Activated CD4-positive, alpha-beta memory T cell treated with anti-CD3 and anti-CD28 coated beads, Interleukin-2, amount 10 ng/mL, durations not matched to agents 7 days and 5 days (primary cell): ENCODE measurements at places on chromosomes 7 and 10.
A peak's percentile ranks its signal among the peaks of the same experiment; 100 is the strongest.

DNA sequence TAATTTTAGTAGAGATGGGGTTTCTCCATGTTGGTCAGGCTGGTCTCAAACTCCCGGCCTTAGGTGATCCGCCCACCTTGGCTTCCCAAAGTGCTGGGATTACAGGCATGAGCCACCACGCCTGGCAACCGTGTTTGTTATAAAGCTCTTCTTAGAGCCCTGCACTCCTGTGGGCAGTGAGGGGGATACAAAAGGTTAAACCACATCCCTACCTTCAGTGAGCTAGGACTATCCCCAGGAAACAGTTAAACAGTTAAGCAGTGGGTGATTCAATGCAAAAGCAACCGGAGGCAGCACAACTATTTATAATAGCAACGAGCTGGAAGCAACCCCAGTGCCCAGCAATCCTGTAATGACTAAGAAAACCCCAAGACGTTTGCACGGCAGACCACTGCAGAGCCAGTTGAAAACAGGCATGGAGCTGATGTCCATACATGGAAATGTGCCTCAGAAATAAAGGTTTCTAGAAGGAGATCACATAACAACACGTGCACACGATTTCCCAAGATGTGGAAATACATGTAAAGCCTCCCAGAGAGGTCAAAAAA is 107.2 kb upstream of the LYZL2 start:
- peak; percentile 72 for DNase-seq
- H3K4me3 ChIP-seq, result no peak overlapping the region
- H3K4me1 ChIP-seq, result peaks cover 37% of the 10 kb centered on the region
- H3K27ac ChIP-seq, result peak overlapping the region; percentile 82
- H3K36me3 ChIP-seq, result peaks cover 14% of the 10 kb centered on the region

GRCh38 chr7:104388222-104388621 is 59.8 kb downstream of the LHFPL3 start:
- DNase-seq, result no peak
- H3K27me3 ChIP-seq, result no peaks in the 10 kb centered on the region

DNA sequence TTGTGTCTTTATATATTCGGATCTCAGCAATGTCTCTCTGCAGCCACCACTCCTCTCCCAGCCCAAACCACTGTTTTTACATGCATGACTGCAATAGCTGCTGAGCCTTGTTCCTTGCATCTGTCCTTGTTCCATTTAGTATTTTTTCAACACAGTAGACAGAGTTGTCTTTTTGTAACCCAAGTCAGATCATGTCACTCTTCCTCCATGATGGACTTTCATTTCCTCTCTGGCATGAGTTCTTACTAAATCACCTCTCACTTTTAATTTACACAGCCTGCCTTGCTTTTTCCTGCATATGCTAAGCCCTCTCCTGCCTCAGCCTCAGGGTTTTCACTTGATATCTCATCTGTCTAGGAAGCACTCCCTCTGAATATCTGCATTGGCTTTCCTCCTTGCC is 353.2 kb downstream of the HGF start:
- H3K27ac ChIP-seq, result no peak overlapping the region
- no peaks in the 10 kb centered on the region for H3K4me1 ChIP-seq
- no peak overlapping the region for H3K4me3 ChIP-seq
- no peak for DNase-seq
- no peaks in the 10 kb centered on the region for H3K27me3 ChIP-seq
- no peaks in the 10 kb centered on the region for H3K36me3 ChIP-seq

- H3K27me3 ChIP-seq, result no peaks in the 10 kb centered on the region
- no peak overlapping the region for H3K4me3 ChIP-seq
- no peaks in the 10 kb centered on the region for H3K36me3 ChIP-seq
- no peaks in the 10 kb centered on the region for H3K4me1 ChIP-seq
These were observed 292.5 kb upstream of the FZD8 start for GRCh38 chr10:35934642-35934995.

- H3K27ac ChIP-seq, result no peak overlapping the region
- H3K27me3 ChIP-seq, result peaks cover 5% of the 10 kb centered on the region
- no peaks in the 10 kb centered on the region for H3K4me1 ChIP-seq
- no peak overlapping the region for H3K4me3 ChIP-seq
- no peaks in the 10 kb centered on the region for H3K36me3 ChIP-seq
These were observed 409.3 kb downstream of the PARD3 start for GRCh38 chr10:34405611-34406462.

- peaks cover 64% of the 10 kb centered on the region for H3K27me3 ChIP-seq
- DNase-seq, result no peak
- H3K4me3 ChIP-seq, result peak overlapping the region; percentile 48
These were observed 1.0 kb downstream of the EBF3 start for GRCh38 chr10:129962872-129963640.

GRCh38 chr7:94655126-94655847 is 646 bp downstream of the SGCE start:
- no peak for DNase-seq
- H3K36me3 ChIP-seq, result no peaks in the 10 kb centered on the region
- H3K27me3 ChIP-seq, result peaks cover 44% of the 10 kb centered on the region
- peak overlapping the region; percentile 84 for H3K4me3 ChIP-seq
- no peak overlapping the region for H3K27ac ChIP-seq
- H3K4me1 ChIP-seq, result peaks cover 23% of the 10 kb centered on the region

GRCh38 chr7:142371586-142372377 is 113.9 kb upstream of the PRSS58 start:
- peaks cover 2% of the 10 kb centered on the region for H3K4me1 ChIP-seq
- no peaks in the 10 kb centered on the region for H3K36me3 ChIP-seq
- H3K27ac ChIP-seq, result no peak overlapping the region
- H3K4me3 ChIP-seq, result no peak overlapping the region
- no peak for DNase-seq
- peaks cover 21% of the 10 kb centered on the region for H3K27me3 ChIP-seq
